Hippocampal formation (tissue), 2 donors: ENCODE measurements at places on chromosomes 2 and 18.
A peak's percentile ranks its signal among the peaks of the same experiment; 100 is the strongest.

DNA sequence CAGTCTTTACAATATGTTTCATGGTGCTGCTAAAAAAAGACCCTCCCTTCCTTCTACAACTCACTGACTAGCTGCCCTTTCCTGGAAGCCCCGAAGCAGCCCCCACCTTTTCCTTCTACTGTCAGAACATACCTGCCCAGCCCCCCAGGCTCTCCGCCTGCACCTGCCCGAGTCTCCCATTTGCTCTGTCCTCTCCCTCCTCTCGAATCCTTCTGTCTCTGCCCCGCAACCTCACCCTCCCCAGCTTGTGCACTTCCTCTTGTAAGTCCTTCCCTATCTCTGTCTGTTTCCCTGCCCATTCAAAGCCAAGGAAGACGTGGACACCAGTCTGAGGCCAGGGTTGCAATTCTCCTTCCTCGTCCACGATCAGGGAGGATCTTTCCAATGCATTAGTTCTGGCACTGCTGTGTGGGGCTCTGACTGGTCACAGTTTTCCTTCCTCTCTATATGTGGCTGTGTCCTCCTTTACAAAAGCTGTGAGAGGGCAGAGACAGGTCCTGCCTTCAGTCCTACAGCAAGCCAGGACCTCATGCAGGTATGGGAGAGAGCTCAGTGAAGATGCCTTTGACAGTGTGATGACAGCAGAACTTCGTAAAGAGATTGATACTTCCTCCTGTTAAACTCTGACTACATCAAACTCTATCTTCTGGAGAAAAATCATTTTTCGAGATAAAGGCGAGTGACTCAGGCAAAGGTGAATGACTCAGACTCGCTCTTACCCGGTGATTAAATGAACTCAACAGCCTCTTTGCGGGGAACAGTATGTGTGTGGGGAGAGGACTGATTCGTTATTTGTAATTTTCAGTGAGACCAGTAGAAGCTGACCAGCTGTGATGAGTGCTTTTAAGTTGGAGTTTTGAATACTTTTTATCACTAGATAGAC is 14.2 kb downstream of the TNFRSF11A start:
- DNase-seq, result no peak

GRCh38 chr2:9673914-9674481 is 43.2 kb upstream of the YWHAQ start:
- no peak for DNase-seq

DNA sequence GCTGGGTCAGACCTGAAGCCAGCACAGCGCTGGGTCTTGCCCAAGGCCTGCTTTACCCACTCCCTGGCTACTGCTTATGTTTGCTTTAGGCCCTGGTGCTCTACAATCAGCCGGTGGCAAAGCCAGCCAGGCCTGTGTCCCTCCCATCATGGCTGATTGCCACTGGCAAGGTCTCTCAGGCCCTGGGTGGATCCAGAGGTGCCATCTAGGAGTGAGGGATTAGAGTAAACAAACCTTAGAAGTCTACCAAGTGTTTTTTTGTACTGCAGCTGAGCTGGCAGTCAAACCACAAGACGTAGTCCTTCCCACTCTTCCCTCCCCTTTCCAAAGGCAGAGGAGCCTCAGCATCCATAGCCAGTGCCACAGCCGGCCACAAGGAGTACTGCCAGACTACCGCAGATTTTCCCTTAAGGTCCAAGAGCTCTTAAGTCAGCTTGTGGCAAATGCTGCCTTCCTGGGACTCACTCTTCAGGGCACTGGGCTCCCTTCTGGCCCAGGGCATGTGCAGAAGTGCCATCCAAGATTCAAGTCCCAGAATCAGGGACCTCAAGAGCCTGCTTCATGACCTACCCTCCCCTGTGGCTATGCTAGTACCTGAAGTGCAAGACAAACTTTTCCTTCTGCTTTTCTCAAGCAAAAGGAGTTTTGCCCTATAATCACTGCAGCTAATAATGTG is 20.0 kb downstream of the IL1RL2 start:
- no peak for DNase-seq

DNA sequence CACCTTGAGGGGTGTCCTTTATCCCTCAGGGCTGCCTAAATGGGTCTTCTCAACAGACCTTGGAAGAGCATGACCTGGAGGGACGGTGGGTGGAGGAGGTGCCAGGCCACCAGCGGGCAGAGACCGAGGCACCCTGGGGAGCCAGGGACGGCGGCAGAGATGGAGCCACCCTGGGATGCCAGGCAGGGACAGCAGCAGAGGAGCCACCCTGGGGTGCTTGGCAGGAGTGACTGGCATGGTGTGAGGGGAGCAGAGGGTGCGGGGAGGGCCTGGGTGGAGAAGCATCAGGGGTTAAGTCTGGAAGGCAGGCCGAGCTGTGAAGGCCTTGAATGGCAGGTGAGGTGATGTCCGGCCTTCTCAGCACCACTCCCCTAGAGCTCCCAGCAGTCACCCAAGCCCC is 56.1 kb downstream of the CIB4 start:
- no peak for DNase-seq

GRCh38 chr2:8285898-8286297 is 396.0 kb upstream of the ID2 start:
- DNase-seq, result no peak

- DNase-seq, result no peak
Observed at GRCh38 chr2:97788986-97789644, 75.7 kb downstream of the ZAP70 start.

DNA sequence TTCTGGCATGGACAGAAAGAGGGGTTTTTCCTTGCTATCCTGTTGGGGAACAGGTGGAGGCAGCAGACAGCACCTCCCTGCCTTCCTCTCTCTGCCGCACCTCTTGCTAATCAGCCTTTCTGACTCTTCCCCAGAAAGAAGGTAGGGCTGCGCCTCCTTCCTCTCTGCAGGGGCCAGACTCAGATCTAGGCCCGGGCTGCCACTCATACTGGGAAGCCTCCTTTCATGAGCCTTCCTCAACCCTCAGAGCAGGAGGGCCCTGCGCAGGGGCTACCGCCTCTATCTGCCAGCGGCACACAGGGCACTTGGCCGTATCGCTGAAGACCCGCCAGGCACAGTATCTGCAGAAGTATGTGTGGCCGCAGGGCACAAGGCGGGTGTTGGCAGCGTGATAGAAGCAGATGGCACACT is 7.1 kb downstream of the NEURL3 start:
- no peak for DNase-seq

DNA sequence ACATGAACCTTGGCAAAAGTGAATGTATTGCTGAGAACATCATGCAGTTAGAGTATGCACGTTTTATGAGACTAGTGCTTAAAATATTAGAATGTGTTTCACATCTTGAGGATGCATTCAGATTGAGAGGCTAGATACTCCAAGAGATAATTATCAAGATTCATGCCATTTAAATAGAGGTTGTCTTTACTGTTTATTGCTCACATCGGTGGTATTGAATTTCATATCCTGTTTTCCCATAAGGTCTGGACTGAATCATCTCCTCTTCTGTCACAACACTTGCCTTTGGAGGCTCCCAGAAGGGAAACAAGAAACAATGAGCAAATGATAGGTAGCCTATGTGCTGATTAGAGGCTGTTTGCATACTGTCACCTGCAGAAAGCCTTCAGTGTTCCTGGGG is 83.8 kb downstream of the CLHC1 start:
- no peak for DNase-seq

DNA sequence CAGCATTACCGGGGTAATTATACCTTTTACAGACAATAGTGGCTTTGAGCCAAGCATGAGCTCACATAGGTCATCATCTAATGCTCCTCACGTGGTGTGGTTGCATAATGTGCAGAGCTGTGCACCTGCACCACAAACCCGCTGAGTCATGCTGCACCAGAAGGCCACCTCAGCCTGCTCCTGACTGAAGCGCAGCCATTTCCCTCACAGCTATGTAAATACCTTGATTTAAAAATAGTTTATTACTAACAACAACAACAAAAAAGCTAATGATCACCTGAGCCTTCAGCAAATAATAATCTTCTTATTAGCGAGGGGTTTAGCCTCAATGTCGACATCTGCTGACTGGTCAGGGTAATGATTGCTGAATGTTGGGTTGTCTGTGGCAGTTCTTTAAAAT is 238.8 kb downstream of the MBD5 start:
- no peak for DNase-seq

DNA sequence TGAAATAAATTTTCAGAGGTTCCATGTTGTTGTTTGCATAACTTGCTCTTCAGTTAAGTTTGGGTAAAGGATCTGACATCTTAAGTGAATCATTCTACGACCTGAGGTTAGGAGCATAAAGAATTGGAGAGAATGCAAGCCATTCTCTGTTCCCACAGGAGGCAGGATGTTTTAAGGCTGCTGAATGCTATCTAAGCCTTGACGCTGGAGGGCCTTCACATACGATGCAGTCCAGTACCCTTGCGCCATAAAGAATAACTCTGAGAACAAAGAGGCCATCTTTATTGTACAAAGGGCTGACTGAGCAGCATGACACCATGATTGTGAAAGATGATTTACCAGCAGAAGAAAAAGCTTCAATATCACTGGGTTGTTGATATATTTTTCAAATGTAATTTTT is 198.4 kb downstream of the NYAP2 start:
- no peak for DNase-seq

- DNase-seq, result no peak
Observed at GRCh38 chr18:35953688-35954087, 18.8 kb upstream of the RMP24 start.

GRCh38 chr2:152552888-152553287 is 164.4 kb downstream of the PRPF40A start:
- no peak for DNase-seq

GRCh38 chr2:60280238-60280637 is 273.2 kb downstream of the BCL11A start:
- no peak for DNase-seq

GRCh38 chr2:193963472-193964119 is 1693.4 kb upstream of the SLC39A10 start:
- peak; percentile 3 for DNase-seq

- DNase-seq, result no peak
Observed at GRCh38 chr2:222514901-222515300, 90.6 kb downstream of the SGPP2 start.
